Dermis blood vessel endothelial cell (primary cell): ENCODE measurements at places on chromosomes 1 and 21. TPM values are rescaled to one million over a fixed set of nuclear protein-coding genes. Genes with fewer than 3 reads are reported as not detected.
A peak's percentile ranks its signal among the peaks of the same experiment; 100 is the strongest.

WNT2B gene
- 1.3 and 2.0 TPM in 2 replicates for total RNA-seq

GRCh38 chr21:17978895-17979294 is 159.7 kb upstream of the C21orf91 start:
- no peak for DNase-seq

DNA sequence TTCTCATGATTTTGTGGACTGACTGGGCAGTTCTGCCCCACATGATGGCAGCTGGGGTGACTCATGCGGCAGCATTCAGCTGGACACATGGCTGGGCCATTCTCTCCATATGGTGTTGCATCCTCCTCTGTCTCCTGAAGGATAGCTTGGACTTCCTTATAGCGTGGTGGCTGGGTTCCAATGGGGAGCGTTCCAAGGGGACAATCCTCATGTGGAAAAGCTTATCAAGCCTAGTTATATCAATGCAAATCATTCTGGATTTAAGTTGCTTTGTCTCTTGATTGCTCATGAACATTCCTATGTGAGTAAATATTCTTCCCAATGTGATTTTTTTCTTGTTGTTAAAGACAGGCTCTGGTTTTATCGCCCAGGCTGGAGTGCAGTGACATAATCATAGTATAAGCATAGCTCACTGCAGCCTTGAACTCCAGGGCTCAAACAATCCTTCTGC is 13.2 kb upstream of the SLC2A1 start:
- peak; percentile 47 for DNase-seq

DNA sequence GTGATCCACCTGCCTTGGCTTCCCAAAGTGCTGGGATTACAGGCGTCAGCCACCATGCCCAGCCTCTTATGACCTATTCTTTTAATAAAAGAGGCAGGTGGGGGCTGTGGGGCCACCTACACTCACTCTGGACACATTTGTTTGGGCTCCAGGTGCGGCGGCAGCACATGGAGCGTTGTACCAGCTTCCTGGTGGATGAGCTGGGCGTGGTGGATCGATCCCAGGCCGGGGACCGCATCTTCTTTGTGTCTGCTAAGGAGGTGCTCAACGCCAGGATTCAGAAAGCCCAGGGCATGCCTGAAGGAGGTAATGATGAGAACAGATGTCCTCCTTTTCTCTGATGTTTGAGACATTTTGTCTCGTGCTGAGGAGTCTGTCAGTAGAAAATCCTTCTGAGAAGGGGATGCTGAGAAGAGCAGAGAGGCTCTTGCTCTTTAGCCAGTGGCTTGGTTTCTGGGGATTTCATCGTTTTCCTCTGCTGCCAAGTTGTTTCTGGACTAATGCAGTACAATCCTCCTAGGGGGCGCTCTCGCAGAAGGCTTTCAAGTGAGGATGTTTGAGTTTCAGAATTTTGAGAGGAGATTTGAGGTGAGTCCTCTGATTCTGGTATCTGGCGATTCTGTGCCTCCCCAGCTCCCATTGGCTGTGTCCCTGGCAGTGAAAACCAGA is 17.9 kb upstream of the MIIP start:
- DNase-seq, result peak; percentile 59

GRCh38 chr21:36450511-36450910 is 29.4 kb downstream of the CLDN14 start:
- DNase-seq, result peak; percentile 61

- no peak for DNase-seq
Measured at GRCh38 chr1:201109651-201110050, 2.6 kb downstream of the CACNA1S start.

- no peak for DNase-seq
Measured at GRCh38 chr1:246476771-246477170, 30.3 kb downstream of the SMYD3 start.

DNA sequence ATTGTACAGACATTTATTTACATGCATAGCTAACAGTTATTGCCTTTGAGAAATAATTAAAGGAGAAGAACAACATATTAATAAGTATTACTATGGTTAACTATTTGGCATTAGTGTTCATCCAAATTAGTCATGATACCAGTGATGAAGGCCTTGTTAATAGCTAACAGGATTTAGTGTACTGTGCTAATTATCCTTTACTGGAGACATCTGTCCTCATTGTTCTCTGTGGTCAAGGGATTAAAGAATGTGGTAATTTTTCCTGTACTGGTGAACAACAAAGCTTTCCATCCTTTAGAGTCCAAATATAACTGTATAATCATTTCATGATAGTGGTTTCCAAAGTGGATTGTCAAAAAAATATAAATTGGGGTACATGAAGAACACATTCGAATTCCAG is 103.9 kb downstream of the ADGRL4 start:
- DNase-seq, result no peak

DNA sequence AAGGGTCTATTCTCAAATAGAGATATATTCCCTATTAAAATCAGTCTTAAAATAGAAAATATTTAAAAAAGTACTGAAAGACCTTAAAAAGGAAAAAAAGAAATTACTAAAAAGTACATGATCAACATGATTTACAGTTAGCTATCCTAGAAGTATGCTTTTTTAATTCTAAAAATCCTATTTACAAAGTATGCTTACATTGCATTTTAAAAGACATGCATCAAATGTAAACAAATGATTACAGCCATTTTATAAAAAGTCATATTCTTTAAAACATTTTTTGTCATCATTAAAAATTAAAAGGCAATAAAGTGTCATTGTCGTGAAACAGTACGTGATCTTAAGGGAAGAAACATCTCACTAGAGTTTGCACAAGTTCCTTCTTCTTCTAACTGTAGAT is 7.9 kb upstream of the C1orf52 start:
- DNase-seq, result no peak

DNA sequence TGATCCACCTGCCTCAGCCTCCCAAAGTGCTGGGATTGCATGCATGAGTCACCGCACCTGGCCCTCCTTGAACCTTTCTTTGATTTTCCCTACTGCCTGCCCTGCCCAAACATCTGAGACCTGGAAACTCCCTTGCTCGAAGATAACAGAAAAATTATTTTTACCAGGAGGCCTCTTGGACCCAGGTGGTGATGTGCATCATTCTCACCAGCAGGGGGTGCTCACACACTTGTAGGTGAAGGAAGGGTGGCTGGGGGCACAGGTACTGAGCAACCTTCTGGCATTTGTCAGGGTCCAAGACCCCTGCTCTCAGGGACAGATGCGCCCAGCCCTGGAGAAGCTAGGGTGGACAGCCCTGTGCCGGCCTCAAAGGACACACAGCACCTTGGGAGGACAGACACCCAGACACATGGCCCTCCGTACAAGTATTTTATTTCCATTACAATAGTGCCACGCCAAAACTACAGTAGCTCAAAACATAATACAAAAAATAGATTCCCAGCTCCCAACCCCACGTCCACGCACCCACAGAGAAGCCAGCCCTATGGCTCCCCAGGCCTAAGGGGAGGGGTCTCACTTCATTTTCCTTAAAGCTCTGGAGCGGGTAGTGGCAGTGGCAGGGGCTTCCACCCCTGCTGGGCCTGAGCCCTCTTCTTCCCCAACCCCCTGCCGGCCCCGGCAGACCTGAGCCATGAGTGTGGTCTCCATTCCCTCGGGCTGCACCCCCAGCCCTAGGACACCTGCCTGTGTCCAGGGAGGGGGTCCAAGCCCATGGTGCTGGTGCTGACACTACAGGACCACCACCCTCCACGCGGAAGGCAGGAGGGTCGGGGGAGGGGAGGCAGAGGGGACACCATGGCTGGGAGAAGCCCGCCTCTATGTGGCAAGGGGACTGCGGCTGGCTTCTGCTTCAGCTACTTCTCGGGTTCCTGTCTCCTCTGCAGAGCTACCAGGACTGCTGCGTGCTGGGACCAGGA is 40.4 kb upstream of the EIF4G3 start:
- DNase-seq, result peak; percentile 76

- no peak for DNase-seq
Measured at GRCh38 chr1:184791550-184791900, 36.9 kb upstream of the EDEM3 start.

DNA sequence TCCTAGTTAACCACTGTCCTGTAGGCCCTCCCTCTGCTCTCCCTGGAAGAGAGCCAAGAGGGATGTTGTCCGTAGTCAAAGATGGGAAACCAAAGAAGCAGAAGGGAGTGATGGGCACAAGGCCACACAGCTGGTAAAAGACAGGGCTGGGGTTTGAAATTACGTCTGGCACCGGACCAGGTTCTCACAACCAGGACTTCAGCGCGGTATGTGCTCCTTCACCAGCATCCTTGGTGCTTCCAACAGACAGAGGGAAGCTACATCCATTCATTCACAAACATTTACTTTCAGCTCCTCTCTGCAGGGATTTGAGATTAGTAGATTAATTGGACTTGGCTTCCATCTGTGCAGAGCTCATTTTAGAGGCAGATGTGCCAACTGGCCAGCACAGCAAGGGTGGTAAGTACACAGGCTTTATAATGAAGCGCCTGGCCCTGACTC is 191.2 kb downstream of the TRABD2B start:
- DNase-seq, result no peak
